ENCODE measurements at places on chromosomes 16 and 17. TPM values are rescaled to one million over a fixed set of nuclear protein-coding genes. Genes with fewer than 3 reads are reported as not detected.
A peak's percentile ranks its signal among the peaks of the same experiment; 100 is the strongest.

The FGF11 gene
- polyA plus RNA-seq = 13.3 TPM

DNA sequence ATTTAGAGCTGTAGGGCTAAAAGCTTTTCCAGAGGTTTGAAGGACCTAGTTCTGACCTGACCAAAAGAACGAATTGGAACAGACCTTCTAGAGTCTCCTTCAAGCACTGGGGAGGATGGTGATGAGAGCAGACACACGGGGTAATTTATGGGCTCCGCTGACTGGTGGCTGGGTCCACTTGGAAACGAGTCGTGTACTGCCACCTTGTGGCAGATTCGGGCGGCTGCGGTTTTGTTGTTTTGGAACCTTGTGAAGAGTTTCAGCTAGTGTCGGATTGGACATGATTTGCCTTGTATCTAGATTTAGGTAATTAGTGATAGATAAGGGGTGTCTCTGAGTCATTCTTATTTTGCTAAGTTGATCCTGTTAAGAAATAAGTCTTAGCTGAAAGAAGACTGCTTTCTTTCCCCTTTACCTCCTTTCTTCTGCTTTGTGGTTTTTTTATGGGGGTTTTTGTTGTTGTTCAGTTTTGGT is 98.9 kb downstream of the AATF start:
- peaks cover 48% of the 10 kb centered on the region for H3K4me1 ChIP-seq
- H3K27me3 ChIP-seq = no peaks in the 10 kb centered on the region
- DNase-seq = peak; percentile 96
- H3K4me3 ChIP-seq = no peak overlapping the region
- peak overlapping the region; percentile 22 for H3K27ac ChIP-seq

The KCNJ18 gene
- not detected for polyA plus RNA-seq

The JPH3 gene
- polyA plus RNA-seq = 8.4 TPM

The ALKBH5 gene
- 32.2 TPM for polyA plus RNA-seq
